ENCODE measurements at places on chromosomes 16 and 17.

DNA sequence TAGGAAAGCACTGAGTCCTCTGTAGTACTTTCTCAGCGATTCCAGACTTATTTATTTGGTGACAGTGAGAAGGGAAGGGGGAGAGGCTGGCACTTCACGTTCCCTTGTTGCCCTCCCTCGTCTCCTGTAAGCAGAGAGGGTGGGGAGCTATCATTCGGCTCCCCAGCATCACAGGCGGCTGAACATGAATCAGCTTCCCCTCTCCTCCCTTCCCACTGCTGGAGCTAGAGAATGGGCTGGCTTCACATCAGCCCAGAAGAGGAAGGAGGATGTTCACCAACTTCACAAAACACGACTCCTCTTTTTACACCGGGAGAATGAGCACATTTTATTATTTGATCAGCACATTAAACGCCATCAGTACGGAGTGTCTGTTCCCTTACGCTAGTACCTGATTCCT is 6.7 kb upstream of the CMIP start:
- peak; percentile 37 for DNase-seq

DNA sequence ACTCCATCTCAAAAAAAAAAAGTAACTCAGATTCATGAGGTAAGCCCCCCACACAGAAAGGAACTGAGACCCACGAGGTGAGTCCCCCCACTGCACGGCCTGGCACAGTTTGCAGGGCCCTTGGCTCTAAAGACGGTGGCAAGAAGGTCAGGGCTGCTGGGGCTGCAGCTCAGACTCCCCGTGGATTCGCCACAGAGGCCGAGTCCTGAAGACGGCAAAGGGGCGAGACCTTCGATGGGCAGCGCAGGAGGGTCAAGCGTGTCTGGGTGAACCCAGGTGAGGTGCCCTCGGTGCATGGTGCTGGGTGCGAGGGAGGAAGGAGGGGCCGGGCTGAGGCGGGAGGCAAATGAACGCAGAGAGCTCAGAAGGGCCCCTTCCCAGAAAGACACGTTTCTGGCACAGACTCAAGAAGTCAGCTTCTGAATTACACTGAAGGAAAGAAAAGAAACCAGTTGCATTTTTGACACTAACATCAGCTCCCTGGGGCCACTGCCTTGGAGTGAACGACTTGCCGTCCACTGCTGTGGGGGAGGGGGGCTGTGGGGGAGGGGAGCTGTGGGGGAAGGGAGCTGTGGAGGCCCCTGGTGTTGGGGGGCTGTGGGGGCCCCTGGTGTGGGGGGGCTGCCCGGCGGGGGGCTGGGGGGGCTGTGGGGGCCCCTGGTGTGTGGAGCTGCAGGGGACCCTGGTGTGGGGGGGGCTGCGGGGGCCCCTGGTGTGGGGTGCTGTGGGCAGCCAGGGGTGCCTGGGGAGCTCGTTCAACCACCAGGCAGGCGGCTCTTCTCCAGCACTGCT is 69.8 kb upstream of the METRNL start:
- DNase-seq = peak; percentile 13

- no peak for DNase-seq
These were observed 18.3 kb downstream of the CPNE7 start for GRCh38 chr16:89593841-89594240.

DNA sequence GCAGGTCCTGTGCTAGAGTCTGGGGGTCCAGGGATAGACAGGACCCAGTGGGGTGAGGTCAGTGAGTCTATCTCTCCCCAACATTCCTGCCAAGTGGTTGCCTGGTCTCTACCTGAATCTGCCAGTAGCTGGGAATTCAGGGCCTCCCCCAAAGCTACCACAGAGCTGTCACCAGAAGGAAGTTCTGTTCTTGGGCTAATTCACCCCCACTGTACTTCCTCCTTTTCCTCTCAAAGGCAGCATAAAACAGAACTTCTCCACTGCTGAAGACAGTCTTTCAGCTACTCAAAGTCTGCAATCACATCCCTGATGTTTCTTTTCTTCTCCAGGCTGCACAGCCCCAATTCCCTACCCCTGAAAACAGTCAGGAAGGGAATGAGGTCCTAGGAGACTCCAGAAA is 8.7 kb downstream of the CAMTA2 start:
- no peak for DNase-seq

GRCh38 chr17:37064206-37064605 is 115.5 kb downstream of the AATF start:
- no peak for DNase-seq

DNA sequence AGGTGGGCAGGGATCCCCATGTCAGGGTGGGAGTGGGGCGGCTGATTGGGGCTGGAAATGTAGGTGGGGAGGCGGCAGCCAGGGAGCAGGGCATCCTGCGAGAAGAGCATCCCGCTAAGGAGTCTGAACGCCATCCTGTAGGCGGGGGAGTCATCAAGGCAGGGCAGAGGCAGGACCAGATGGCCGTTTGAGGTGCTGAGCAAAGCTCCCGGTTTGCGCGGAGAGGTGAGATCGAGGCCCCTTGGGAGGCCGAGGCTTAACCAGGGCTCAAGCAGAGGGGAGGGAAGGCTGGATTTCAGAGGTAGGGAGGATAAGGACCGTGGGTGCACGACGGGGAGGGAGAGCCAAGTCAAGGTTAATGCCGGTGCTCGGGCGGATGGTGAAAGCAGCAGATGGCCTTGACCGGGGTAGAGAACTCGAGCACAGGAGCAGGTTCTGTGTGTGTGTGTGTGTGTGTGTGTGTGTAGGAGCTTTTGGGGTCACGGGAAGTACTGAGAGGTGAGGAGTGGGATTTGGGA is 472 bp upstream of the NME2 start:
- DNase-seq = peak; percentile 11

DNA sequence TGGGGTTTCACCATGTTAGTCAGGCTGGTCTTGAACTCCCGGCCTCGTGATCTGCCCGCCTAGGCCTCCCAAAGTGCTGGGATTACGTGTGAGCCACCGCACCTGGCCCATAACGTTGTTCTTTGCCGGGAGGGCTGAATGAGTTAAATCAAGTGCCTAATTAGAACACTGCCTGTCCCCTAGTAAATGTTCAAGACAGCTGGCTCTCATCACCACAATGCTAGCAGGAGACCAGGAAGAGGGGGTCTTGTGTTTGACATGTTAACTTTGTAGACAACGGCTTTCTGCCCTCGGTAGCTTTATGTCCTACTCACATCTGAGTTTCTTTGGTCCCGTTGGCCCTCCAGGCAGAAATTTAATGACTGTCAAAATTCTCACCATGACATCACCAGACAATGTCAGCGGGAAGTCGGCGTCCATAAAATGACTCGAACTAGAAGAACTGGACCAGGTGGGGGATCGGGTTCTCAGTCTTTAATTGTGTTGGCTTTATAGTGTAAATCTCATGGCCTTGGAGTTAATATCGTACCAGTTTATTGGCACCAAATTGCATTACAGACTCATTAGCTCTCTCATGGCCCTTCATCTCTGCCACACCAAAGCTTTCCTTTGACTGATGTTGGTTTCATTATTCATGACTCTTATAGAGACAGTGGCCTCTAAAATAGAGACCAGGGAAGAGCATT is 11.4 kb upstream of the ITPRIPL2 start:
- DNase-seq = peak; percentile 35

GRCh38 chr17:74478420-74479100 is 12.1 kb downstream of the CD300A start:
- no peak for DNase-seq

DNA sequence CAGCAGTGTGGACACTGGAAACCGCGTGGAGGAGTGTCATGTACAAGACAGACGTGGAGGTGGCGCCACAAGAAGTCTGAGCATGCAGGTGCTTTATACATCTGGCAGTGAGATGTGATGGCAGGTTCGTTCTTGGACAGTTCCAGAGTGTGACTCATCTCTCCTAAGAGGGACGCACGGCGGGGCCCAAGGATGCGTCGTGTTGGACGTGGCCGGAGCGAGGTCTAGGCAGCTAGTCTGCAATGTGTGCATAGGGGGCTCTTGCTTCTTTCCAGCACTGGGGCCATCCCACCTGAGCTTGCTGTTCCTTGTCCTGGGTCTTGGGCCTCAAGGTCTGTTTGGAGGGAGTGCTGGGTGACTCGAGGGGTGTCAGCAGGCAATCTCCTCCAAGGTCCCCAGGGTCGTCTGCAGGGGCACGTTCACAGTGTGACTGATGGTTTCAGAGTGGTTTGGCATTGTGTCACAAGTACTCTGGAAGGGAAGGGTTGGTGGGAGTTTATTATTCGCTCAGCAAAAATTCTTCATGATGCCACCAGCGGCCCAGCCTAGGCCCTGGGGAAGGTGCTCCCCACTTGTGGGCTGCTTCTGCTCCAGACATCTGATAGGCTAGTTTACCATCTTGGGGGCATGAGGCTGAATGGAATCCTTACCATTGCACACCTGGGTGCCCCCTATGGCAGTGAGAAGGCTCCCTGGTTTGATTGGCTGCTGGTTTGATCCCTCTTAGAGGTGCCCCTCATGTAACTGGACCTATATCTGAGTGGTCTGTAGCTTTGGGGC is 22.1 kb downstream of the SPACA3 start:
- no peak for DNase-seq

DNA sequence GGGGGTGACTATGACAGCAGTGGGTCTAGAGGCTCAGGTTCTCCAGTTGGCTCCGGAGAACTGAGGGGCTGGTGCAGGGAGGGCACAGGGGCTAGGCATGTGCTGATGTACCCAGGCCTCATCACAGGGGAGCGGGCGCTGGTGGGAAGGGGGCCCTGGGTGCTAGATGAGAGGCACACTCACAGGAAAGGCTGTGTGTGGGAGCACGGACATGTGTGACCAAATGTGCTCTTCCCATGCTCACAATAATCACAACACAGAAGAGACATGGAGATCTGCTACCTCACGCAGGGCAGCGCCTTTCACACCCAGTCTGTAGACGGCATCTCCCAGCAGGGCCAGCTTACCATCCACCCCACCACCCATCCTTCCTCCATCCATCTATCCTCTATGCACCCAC is 17.4 kb upstream of the RASD1 start:
- DNase-seq = no peak

GRCh38 chr17:3030096-3030495 is 33.3 kb downstream of the OR1D5 start:
- peak; percentile 79 for DNase-seq

- DNase-seq = peak; percentile 70
These were observed 75.9 kb downstream of the USP22 start for GRCh38 chr17:20966870-20967269.

DNA sequence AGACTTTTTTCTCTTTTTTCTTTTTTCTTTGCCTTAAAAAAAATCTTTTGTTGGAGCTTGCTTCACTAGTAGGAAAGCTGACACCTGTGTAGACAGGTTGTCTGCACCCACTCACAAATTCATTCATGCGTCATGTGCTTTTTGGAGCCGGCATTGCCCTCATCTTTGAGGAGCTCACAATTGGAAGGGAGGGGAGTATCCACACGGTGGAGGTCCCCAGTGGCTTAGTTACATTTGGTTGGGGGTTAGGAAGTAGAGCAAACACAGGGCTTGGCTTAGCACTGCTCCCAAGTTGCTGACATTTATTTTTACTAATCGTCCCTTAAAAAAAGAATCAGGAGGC is 18.7 kb upstream of the MEIOB start:
- no peak for DNase-seq

DNA sequence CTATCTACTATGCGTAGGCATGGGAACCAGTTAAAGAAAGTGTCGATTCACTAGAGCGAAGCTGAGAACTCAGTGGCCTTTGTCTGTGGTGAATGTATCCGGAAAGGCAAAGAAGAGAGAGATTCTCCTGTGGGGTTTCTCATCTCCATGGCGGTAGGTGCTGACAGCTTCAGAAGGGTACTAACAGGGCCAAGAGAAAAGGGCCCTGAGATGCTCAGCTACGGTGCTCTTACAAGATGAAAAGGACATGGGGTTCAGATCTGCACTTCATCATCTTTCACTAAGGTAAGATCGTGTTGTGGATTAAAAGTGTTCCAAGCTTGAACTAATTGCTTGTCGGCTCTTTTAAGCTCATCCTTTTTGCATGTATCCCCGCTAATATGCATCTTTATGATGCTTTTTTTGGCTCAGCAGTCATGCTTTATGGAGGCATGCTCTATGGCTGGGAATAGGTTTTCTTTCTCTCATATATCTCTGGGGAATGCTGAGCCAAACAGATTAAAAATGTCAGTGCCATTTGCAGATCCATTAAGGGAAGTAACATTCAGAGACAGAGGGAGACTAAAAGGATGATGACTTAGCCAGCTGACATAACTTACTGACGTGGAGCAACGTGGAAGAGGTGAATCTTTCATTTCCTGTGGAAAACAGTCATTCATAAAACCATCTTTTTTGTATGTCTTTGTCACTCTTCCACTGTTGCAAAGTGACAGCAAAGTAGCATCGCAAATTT is 29.9 kb downstream of the KCNJ16 start:
- DNase-seq = no peak

GRCh38 chr16:57759131-57759530 is 23.6 kb downstream of the KATNB1 start:
- no peak for DNase-seq

Measured in fibroblast of skin of back (primary cell).